Adrenal gland (tissue), 19 donors: ENCODE measurements at places on chromosomes 11 and 22. TPM values are rescaled to one million over a fixed set of nuclear protein-coding genes. Genes with fewer than 3 reads are reported as not detected.

DNA sequence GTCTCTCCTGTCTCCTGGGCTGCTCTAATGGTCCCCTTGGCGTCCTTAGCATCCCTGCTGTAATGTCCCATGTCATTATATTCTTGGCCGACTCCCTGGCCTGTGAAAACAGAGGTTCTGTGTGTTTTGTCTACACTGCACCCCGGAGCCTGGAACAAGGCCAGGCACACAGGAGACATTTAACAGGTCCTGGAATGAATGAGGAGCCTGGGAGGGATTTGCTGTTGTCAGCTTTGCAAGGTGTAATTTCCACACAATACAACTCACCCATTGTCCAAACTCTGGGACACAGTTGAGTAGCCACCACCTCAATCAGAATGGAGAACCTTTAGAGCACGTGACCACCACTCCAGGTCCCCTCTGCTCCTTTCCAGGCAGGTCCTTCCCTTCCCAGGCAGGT, 14.9 kb upstream of the PDGFB start:
- peaks cover 11% of the 10 kb centered on the region for H3K4me1 ChIP-seq
- H3K36me3 ChIP-seq: no peaks in the 10 kb centered on the region
- H3K4me3 ChIP-seq: no peak overlapping the region
- H3K27ac ChIP-seq: no peak overlapping the region
- DNase-seq: no peak

DNA sequence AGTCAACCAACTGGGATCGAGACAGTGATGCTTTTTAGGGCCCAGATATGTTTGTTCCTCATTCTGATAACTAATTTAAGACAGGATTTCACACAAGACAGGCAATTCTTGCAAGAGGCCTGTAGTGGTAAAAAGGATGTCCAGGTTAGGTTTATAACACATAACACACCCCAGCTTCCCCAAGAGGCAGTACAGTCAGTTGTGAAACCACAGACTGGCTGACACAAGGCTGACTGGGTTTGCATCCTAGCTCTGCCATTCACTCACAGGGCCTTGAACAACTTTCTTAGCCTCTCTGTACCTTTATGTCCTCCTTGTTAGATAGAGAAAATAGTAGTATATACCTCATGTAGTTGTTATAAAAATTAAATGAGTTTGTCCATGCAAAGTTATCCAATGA, 55.0 kb upstream of the PTH start:
- no peak overlapping the region for H3K27ac ChIP-seq
- H3K36me3 ChIP-seq: no peaks in the 10 kb centered on the region
- no peaks in the 10 kb centered on the region for H3K4me1 ChIP-seq
- H3K4me3 ChIP-seq: no peak overlapping the region
- no peaks in the 10 kb centered on the region for H3K27me3 ChIP-seq

DNA sequence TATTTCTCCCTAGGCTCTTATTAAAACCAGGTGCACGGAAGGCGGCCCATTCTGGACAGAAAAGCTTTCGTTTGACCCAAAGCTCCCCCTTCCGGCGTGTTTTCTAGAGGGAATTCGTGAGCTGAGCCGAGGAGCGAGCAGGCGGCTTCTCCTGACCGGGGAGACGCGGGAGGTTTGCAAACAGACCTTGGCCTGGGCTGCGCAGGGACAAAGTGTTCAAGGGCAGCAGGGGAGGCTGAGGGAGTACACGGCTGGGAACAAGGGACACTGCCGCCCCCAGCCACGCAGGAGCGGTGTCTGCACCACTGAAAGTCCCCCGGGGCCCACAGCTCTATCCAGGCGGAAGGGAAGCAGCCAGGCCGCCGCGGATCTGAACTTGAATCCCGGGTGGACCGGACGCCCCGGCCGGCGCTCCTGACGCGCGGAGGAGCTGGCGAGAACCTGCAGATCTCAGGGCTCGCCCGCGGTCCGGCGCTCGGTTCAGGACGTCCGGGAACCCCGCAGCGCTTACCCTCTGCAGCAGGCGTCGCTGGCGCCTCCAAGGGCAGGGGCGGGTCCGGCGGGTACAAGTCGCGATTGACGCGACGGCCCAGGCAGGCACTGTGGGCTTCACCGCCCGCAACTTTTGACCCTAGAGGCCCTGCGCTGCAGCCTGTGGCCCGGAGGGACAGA, 101.9 kb downstream of the WT1 start:
- no peaks in the 10 kb centered on the region for H3K27me3 ChIP-seq
- no peak overlapping the region for H3K27ac ChIP-seq
- peak overlapping the region; percentile 57 for H3K4me3 ChIP-seq
- DNase-seq: peak; percentile 60

GRCh38 chr11:64850979-64851567, 6.6 kb upstream of the CDC42BPG start:
- no peaks in the 10 kb centered on the region for H3K27me3 ChIP-seq
- H3K27ac ChIP-seq: no peak overlapping the region

DNA sequence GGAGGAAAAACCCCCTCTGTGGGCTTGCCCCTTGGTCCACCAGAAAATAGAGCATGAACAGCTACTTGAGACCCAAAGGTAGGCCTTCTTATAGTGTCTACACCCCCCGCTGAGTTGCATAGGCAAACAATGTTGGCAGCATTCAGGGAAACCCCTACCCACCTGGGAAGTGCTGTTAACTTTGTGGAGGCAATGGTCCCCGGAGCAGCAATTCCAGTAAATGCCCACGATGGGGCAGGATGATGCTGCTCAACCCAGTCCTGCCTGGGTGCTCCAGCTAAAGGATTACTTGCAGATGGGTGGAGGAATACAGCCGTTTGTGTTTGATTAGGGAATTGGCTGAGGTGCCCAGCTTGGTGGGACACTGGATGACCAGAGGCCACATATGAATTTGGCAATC, 381.3 kb upstream of the ANO5 start:
- H3K36me3 ChIP-seq: no peaks in the 10 kb centered on the region
- H3K4me1 ChIP-seq: no peaks in the 10 kb centered on the region
- H3K27me3 ChIP-seq: no peaks in the 10 kb centered on the region
- no peak overlapping the region for H3K27ac ChIP-seq

The ASPHD2 gene
- 0.06 TPM for total RNA-seq

The TMEM86A gene
- total RNA-seq: 8.1 TPM
